Mucosa of descending colon (tissue), 3 donors: ENCODE measurements at places on chromosomes 6 and 20. TPM values are rescaled to one million over a fixed set of nuclear protein-coding genes. Genes with fewer than 3 reads are reported as not detected.

DNA sequence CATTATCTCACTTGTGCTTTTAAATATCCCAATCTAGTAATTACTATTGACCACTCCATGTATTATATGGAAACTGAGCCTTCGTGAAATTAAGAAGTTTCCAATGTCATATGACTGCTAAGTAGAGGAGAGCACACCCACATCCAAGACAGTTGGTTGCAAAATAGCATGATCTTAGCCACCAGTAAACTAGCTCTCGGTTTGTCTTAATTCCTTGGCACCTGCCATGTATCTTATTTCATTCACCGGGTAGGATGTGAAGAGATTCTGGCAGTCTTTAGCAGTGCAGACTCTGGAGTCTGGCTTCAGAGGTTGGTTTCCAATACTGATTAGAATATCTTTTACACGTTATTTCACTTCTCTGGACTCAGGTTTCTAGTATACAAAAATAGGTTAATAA lies 270.3 kb downstream of the LAMA2 start:
- no peak for DNase-seq

DNA sequence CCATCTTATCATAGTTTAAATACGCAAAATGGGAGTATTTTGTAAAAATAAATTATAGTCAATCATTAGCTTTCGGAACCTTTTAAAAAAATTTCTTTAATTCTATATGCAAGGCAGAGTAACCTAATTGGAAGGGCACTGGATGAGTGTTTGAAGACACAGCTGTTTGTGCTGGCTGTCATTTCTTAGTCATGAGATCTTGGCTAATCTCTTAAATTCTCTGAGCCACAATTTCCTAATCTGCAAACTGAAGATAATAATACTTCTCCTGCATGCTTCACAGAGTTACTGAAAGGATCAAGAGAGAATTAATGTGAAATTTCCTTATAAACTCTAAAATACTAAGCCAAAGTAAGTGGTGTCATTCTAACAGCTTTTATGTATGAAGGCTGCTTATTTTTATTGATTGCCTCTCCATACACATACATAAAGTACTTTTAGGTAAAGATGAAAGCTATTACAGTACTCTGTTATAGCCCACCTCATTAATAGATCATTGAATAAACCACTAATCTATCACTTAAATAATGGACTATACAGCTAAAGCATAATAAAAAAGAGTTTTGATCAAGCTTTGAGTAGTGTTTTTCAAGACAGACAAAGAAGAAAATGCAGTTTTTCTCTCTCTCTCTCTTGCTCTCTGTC lies 383.7 kb upstream of the IRAK1BP1 start:
- DNase-seq = no peak

DNA sequence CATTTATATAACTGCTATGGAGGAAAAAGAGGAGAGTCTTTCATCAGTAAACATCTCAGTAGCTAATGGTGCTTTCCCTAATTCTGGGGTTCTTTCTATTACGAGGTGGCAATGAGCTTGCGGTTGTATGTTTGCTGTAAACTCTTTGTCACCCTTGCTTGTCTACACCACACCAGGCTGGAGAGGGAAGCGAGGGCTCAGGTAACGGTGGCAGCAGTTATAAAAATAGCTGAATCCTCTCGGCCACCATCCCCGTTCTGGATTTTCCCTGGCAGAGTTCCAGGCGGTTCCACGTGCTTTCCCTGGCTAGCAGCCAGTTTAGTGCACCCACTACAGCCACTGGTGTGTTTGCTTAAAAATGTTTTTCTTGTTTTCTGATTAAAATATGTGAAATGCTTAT lies 39.0 kb downstream of the MAS1 start:
- DNase-seq = no peak

DNA sequence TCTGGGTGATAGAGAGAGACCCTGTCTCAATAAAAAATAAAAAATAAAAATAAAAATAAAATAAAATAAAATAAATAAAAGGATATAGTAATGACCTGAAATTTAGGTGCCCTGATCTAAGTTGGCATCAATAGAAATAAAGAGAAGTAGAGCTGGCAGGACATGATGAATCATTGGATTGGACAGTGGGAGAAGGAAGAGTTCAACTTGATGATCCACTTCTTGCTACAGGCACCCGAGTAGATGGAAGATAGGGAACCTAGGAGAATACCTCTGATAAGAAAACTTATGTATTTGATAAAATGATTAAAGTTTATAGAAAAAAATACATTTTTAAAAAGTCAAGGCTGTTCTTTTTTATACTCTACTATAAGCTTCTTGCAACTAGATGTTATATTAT lies 79.0 kb downstream of the ADTRP start:
- DNase-seq = no peak

DNA sequence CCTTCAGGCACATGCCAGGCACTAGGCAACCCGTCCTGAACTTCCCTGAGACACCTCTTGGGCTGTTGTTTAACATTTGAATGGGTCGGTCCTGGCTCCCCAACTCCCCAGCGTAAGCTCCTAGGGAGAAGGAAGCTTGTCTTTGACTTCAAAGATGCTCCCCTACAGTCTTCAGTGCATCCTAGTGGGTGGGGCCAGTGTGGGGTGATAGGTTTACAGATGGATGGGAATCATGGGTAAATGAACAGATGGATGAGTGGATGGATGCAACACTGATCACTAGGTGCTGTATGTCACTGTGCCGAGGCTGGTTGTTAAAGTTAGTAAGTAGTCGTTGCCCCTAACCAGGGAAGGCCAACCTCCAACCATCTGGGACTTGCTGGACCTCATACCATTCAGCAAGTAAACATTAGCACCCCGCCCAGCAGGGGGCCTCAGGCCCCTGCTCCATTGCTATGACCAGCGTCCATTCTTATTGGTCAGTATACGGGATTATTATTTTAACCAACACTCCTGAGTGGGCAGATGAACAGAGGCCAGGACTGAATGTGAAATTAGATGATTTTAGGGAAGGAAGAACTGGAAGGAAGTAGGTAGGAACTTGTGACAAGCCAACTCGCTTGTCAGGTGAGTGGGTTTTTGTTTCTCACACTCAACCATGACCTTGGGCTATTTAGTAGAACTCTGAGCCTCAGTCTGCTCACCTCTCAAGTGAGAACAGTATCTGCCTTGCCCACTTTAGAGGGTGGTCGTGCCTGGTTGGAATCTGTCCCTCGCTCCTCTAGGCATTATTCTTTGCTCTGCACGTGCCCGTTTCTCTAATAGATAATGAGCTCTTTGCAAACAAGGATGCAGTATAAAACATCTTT lies 82.9 kb upstream of the FOXP4 start:
- peak; percentile 84 for DNase-seq

- DNase-seq = no peak
These were observed 58.0 kb upstream of the TFB1M start for GRCh38 chr6:155372256-155372655.

- DNase-seq = no peak
These were observed 298.8 kb upstream of the MAP3K7 start for GRCh38 chr6:90885611-90886056.

DNA sequence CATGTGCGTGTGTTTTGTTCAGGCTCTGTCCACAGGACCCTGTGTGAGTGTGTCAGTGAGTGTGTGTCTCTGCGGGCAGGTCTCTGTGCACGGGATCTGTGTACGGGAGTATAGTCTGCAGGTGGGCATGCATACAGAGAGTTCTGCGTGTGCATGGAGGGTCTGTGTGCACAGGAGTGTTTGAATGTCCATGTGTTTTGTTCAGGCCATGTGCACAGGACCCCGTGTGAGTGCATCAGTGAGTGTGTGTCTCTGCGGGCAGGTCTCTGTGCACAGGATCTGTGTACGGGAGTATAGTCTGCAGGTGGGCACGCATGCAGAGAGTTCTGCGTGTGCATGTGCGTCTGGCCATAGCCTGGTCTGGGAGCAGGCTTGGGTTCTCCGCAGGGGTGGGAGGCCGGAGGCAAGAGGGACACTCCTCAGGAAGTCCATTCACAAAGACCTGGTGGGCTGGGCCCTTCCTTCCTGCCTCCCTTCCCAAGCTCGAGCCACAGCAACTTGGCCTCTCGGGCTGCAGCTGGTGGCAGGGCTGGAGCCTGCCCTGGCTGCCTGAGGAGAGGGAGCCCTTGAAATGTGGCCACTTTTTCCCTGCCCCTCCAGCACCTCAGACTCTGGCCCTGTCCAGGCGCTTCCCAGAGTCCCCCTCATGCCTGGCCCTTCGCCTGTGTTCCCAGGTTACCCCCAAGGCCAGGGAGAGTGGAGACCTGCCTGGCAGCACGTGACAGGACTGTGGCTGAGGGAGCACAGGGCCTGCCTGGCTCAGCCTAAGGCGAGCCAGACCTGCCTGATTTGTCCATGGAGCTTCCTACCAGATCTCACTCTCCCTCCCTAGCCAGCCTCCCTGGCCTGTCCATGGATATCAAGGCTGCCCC lies 6.8 kb downstream of the HSPA12B start:
- DNase-seq = no peak

DNA sequence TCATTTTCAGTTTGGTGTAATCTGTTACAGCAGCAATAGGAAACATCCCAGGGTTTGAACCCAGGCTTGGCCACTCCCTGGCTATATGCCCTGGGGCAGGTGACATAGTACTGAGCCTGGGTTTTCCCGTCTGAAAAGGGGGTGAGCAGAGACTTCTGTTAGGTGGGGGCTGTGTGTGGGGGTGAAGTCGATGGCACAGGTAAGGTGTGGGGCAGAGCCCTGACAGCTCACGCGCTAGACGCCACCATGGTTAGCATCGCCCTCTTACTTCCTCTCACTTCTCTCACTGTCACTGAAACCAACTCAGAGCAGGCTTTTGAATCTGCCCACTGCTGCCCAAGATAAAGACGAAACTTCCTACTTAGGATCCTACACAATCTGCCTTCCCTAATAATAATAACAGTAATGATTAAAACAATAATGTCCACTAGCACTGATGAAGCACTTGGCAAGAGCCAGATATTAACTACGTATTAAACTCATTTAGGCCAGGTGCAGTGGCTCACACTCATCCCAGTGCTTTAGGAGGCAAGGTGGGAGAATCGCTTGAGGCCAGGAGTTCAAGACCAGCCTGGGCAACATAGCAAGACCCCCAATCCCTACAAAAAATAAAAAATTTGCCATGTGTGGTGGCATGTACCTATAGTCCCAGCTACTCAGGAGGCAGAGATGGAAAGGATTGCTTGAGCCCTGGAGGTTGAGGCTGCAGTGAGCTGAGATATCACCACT lies 117.9 kb upstream of the PTPN1 start:
- no peak for DNase-seq

DEFB124 gene
- not detected for total RNA-seq

RGS17 gene
- total RNA-seq = 0.43 TPM

GRCh38 chr20:49748525-49748838 lies 34.8 kb upstream of the B4GALT5 start:
- no peak for DNase-seq
